Upper lobe of left lung (tissue), 6 donors: ENCODE measurements at places on chromosomes 3 and 15. TPM values are rescaled to one million over a fixed set of nuclear protein-coding genes. Genes with fewer than 3 reads are reported as not detected.

DNA sequence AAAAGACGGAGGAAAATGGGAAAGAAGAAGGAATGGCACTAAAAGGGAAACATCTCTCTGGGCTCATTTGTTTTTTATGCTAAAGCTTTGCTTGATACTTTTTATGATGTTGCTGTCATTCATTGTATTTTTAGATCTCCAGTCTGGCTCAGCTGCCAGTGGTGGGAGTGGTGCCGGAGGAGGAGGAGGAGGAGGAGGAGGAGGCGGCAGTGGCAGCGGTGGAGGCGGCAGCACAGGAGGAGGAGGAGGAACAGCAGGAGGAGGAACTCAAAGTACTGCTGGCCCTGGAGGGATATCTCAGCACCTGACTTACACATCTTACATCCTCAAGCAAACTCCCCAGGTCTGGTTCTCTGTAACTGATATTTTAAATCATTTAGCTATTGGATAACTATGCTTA lies 49.6 kb downstream of the MAP6D1 start:
- H3K27me3 ChIP-seq, result no peaks in the 10 kb centered on the region
- no peak overlapping the region for H3K4me3 ChIP-seq
- H3K27ac ChIP-seq, result no peak overlapping the region
- peaks cover 15% of the 10 kb centered on the region for H3K36me3 ChIP-seq

Gene FEZF2
- not detected for total RNA-seq

DNA sequence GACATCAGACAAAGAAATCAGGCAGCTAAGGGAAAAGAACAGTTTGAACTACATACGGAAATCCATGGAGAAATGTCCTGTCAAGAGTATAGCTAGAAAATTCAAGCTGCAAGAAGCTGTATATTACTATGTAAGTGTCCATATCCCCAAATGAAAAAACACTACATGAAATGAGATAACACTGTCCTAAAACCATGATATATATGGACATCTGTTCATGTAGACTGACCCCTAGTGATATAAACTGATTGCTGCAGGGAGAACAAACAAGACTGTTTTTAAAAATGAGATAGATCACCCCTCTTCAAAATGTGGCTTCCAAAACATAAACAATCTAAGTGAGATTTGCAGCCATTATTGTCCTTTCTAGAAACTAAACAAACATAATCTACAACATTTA lies 985.6 kb downstream of the EPHA3 start:
- H3K27me3 ChIP-seq, result no peaks in the 10 kb centered on the region
- DNase-seq, result no peak
- H3K36me3 ChIP-seq, result no peaks in the 10 kb centered on the region
- H3K4me3 ChIP-seq, result no peak overlapping the region

DNA sequence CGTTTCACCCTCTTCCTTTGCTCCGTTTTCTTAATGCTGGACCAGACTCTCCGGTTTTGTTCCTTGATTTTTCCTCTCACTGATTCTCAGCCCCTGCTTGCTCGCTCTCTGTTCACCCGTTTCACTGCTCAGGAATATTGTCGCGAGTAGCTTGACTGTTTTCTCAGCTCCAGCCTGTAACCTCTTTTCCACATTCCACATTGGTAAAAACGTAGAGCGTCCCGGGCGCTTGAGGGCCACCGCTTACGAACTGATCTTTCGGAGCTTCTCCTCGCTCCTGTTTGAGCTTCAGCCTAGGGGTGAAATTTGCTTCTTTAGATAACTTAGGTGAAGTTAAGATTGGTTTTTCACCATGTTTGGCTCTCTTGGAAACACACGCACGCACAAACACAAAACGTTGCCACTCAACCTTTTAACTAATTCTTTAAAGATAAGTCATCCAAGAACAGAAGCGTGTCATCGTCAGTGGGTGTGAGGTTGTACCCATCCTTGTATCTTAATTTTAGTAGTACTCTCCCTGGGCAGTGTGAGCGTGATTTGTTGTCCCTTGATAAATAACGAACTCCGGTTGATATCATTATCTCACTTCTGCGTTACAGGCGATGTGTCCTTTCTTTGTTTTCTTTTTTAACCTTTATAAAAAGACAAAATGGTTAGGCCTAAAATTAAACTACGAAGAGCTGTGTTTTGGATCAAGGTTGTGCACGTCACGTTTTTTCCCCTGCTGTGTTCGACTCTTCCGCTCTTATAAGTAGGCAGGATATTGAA lies 1.0 kb downstream of the PAK2 start:
- no peak for DNase-seq
- H3K27ac ChIP-seq, result peak overlapping the region; percentile 93
- no peaks in the 10 kb centered on the region for H3K27me3 ChIP-seq
- H3K4me3 ChIP-seq, result peak overlapping the region; percentile 92
- peaks cover 11% of the 10 kb centered on the region for H3K4me1 ChIP-seq

- H3K36me3 ChIP-seq, result peaks cover 8% of the 10 kb centered on the region
- H3K4me1 ChIP-seq, result no peaks in the 10 kb centered on the region
- no peak for DNase-seq
- H3K27ac ChIP-seq, result no peak overlapping the region
- no peaks in the 10 kb centered on the region for H3K27me3 ChIP-seq
- no peak overlapping the region for H3K4me3 ChIP-seq
These were observed 187.7 kb downstream of the ITPR1 start for GRCh38 chr3:4680871-4681300.

DNA sequence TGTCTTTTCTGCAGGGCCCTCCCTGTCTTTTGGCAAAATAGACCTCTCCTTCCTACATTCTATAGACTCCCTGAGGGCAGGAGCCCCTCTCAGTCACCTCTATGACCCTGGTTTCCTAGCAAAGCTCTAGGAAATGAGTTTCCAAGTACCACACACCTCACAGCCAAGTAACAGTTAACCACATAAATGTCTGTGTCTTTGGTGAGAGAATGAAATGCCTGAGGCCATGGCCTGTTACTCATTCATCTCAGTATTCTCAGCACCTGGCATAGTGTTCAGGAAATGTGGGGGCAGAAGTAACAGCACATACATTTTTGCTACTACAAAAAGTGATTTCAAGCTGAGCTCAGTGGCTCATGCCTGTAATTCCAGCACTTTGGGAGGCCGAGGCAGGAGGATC lies 21.0 kb downstream of the RFT1 start:
- H3K27ac ChIP-seq, result no peak overlapping the region
- H3K4me1 ChIP-seq, result peaks cover 16% of the 10 kb centered on the region
- no peak for DNase-seq
- H3K27me3 ChIP-seq, result no peaks in the 10 kb centered on the region

DNA sequence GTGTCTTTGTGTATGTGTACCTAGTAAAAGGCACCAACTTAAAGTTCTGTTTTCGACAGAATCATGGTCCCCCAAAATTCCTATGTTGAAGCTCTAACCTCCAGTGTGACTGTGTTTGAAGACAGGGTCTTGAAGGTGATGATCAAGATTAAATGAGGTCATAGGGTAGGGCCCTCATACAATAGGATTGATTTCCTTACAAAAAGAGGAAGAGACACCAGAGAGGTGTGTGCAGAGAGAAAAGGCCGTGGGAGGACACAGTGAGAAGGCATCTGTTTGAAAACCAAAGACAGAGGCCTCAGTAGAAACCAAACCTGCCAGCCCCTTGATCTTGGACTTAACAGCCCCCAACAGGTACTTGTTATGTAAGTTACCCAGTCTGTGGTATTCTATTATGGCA lies 52.0 kb upstream of the CORO2B start:
- no peak overlapping the region for H3K27ac ChIP-seq
- DNase-seq, result no peak
- no peaks in the 10 kb centered on the region for H3K36me3 ChIP-seq
- no peaks in the 10 kb centered on the region for H3K4me1 ChIP-seq
- H3K4me3 ChIP-seq, result no peak overlapping the region
- H3K27me3 ChIP-seq, result no peaks in the 10 kb centered on the region

Gene CCR9
- 0.13 TPM for total RNA-seq

Gene IL5RA
- 1.3 TPM for total RNA-seq
